ENCODE measurements at places on chromosomes 1 and 21. TPM values are rescaled to one million over a fixed set of nuclear protein-coding genes. Genes with fewer than 3 reads are reported as not detected.

- peaks cover 51% of the 10 kb centered on the region for H3K27me3 ChIP-seq
- peaks cover 4% of the 10 kb centered on the region for H3K36me3 ChIP-seq
- DNase-seq = no peak
- H3K27ac ChIP-seq = no peak overlapping the region
These were observed 294.0 kb upstream of the C1orf87 start for GRCh38 chr1:60367532-60367931.

DNA sequence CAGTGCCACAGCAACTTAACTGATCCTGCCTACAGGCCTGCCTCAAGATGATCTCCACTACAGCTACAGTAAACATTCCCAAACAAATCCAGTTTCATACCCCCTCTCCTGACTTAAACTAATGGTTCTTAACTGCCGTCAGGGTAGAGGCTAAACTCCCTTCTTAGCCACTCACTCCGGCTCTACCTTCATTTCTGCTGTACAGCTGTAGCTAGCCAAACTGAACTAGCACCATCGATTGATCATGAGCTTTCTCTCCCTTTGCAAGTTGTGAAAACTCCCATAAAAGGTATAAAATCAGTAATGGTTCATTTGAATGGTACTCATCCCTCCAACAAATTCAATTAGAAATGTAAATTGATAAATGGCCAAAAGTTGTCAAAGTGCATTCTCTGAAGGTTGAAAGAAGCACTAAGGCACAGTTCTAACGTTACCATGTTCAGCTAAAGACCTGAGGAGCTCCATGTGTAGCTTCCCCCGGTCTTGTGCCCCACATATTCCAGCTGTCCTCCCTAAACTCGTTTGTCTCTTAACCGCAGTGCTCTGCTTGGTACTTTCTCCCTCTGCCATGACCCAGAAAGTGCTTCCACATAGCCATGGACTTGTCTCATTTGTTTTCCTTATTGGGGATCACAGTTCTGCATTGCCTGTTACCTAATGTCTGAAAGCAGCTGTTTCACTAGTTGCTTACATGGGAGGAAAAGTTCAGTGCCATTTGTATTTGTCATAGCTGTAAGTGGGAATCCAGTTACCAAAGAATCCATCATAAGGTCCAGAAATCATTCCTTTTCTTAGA lies 49.8 kb downstream of the DHX9 start:
- H3K27ac ChIP-seq = peak overlapping the region; percentile 83
- DNase-seq = no peak
- peaks cover 39% of the 10 kb centered on the region for H3K36me3 ChIP-seq

- no peak for DNase-seq
- H3K27ac ChIP-seq = no peak overlapping the region
- H3K27me3 ChIP-seq = no peaks in the 10 kb centered on the region
- no peaks in the 10 kb centered on the region for H3K4me1 ChIP-seq
- H3K36me3 ChIP-seq = peaks cover 37% of the 10 kb centered on the region
These were observed 40.6 kb downstream of the ERI3 start for GRCh38 chr1:44314452-44314851.

DNA sequence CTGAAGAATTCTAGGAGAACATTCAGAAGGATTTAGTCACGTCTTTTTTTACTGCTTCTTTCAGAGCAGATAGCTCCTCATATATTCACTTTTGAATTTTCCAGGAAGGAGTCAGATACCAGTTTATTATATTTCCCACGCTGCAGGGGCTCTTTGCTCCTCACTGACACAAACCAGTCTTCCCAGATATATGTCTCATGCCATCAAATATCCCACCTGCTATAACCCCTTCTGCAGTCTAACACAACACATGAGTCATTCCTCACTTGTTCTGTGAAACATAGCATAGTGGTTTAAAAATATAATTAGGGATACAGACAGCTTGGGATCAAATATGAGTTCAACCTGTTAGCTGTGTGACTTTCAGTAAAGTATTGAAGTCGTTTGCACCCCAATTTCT lies 251.7 kb upstream of the DPYD start:
- no peak overlapping the region for H3K27ac ChIP-seq
- peaks cover 9% of the 10 kb centered on the region for H3K4me1 ChIP-seq
- no peak for DNase-seq
- H3K36me3 ChIP-seq = no peaks in the 10 kb centered on the region
- H3K4me3 ChIP-seq = no peak overlapping the region
- H3K27me3 ChIP-seq = no peaks in the 10 kb centered on the region

DNA sequence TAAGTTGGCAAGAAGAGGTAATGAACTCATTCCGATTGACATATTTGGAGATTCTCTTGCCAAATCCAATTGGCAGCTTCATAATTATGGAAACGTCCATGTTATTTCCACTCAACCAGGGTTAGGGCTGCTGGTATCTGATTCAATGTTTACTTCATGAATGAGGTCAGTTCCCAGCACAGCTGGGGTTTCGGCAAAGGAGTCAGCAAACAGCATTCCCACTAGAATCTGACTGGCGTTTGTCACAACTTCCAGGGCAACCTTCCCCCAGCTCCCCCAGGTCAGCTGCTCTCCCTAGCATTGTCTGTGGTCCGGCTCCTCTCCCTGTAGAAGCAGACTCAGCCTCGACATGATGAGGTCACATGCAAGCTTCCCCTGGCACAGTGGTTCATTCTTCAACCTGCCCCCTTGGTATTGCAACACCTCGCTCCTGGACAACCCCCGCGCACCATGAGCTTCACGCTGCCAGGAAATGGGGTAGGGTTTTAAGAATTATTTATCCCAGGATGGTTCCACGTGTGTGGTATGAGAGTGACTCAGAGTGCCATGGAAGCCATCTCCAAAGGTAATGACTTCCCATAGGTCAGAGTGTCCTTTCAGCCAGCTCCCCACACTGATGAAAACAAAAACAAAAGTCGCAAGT lies 100.7 kb upstream of the SLC25A33 start:
- DNase-seq = no peak
- no peak overlapping the region for H3K4me3 ChIP-seq
- no peaks in the 10 kb centered on the region for H3K36me3 ChIP-seq

DNA sequence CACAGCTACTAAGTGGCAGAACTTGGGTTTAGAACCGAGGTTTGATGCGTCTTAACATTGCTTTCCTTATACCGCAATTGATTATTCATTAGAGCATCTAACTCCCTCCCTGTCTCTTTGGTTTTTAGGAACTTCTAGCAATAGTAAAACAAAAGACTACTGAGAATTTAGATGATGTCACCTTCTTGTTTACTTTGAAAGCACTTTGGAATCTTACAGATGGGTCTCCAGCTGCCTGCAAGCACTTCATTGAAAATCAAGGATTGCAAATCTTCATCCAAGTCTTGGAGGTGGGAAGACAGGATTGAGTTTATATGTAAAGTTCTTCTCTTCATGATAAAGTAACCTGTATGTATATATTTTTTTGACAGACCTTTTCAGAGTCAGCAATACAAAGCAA lies 35.0 kb downstream of the ZYG11A start:
- H3K36me3 ChIP-seq = no peaks in the 10 kb centered on the region
- no peak overlapping the region for H3K27ac ChIP-seq
- no peaks in the 10 kb centered on the region for H3K27me3 ChIP-seq
- H3K4me1 ChIP-seq = no peaks in the 10 kb centered on the region
- no peak overlapping the region for H3K4me3 ChIP-seq

- peak; percentile 63 for DNase-seq
- H3K36me3 ChIP-seq = no peaks in the 10 kb centered on the region
- peaks cover 11% of the 10 kb centered on the region for H3K4me1 ChIP-seq
- no peak overlapping the region for H3K4me3 ChIP-seq
These were observed 42.8 kb upstream of the DMBX1 start for GRCh38 chr1:46446646-46447498.

GRCh38 chr1:25806418-25806817 lies 6.4 kb downstream of the SELENON start:
- H3K27me3 ChIP-seq = no peaks in the 10 kb centered on the region
- no peak for DNase-seq
- peaks cover 9% of the 10 kb centered on the region for H3K36me3 ChIP-seq
- no peak overlapping the region for H3K4me3 ChIP-seq
- no peak overlapping the region for H3K27ac ChIP-seq

- H3K27me3 ChIP-seq = no peaks in the 10 kb centered on the region
- H3K36me3 ChIP-seq = peaks cover 19% of the 10 kb centered on the region
- peaks cover 41% of the 10 kb centered on the region for H3K4me1 ChIP-seq
- peak; percentile 92 for DNase-seq
- H3K27ac ChIP-seq = peak overlapping the region; percentile 86
- peak overlapping the region; percentile 88 for H3K4me3 ChIP-seq
These were observed 1.1 kb downstream of the STMN1 start for GRCh38 chr1:25904943-25905679.

DNA sequence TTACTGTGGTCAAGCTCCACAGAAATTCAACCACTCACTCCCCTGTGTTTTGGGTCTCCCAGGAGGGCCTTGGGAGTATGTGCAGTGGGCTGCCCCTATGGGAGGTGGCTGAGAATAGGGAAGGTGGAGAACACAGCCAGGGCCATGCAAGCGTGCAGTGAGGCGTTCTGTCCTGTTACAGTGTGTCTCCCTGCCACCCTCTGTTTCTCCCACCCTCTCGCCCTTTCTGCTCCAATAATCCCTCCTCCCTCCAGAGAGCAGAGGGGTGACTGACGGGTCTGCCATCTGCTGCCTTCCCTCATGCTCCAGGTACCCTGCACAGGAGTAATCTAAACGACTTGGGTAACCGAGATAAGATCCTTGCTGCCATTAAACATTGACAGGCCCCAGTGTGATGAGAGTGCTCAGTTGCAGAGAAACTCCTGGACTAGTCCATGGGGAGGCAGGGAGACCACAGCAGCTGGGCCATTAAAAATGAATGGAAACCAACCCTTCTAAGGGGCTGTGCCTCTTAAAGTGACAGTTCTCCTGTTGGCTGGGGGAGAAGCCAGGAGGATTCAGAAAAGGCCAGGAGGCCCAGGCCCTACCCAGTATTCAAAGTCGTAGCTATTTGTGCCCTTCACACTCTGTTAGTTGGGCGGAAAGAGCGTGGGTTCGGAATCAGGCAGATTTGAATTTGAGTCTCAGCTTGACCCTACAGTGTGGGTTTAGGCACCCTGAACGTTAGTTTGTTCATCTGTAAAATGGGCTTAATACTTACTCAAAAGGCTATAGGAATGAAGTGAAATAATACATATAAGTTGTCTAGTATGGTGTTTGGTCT lies 22.4 kb upstream of the BTG2 start:
- H3K4me3 ChIP-seq = no peak overlapping the region
- H3K27me3 ChIP-seq = no peaks in the 10 kb centered on the region
- H3K27ac ChIP-seq = peak overlapping the region; percentile 73
- no peak for DNase-seq
- H3K4me1 ChIP-seq = peaks cover 46% of the 10 kb centered on the region

DNA sequence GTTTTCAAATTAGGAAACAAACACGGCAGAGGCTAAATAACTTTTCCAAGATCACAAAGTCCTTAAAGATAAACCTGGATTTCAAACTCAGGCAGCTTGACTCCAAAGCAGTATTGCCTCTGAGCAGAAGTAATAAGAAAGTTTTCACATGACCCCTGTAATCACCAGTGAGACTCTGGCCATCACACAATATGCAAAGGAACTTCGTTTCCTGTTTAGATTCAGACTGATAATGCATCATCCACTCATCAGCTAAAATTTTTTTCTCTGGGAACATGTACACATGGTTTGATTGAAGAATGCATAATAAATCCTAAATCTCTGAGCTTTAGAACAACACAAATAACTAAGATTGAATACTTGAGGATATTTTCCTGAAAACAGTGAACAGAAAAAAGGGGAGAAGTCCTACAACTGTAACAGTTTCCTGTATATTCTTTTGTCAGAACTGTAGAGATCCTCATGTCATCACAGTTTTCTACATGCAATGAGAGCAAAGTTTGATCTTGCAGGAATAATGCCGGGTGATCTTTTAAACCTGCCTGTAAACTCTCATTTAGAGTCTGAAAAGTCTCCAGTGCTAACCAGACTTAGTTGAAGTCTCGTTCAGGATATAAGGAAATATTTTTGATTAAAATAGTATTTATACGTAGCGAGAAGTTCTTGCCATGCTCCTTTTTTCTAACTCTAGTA lies 225.3 kb downstream of the SPATA17 start:
- no peaks in the 10 kb centered on the region for H3K36me3 ChIP-seq
- no peak overlapping the region for H3K4me3 ChIP-seq
- H3K27ac ChIP-seq = no peak overlapping the region
- no peak for DNase-seq
- no peaks in the 10 kb centered on the region for H3K27me3 ChIP-seq
- peaks cover 15% of the 10 kb centered on the region for H3K4me1 ChIP-seq

DNA sequence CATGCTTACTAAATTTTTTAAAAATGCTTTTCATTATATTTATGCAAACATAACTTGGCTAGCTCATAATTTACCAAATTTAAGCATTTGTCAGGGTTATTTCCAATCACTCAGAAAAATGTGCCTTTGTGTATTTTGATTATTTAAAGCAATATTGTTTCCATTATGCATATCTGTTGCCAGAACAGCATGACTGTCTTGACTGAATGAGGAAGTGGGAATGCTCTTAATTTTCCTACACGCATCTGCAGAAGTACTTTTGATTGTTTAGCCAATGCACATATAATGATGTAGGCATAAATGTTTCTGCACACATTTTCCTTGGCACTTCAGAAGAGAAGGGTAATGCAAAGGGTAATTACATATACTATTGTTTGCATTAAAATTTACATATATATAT lies 92.5 kb upstream of the ADGRL2 start:
- no peak overlapping the region for H3K4me3 ChIP-seq
- peaks cover 34% of the 10 kb centered on the region for H3K4me1 ChIP-seq
- no peak overlapping the region for H3K27ac ChIP-seq

DNA sequence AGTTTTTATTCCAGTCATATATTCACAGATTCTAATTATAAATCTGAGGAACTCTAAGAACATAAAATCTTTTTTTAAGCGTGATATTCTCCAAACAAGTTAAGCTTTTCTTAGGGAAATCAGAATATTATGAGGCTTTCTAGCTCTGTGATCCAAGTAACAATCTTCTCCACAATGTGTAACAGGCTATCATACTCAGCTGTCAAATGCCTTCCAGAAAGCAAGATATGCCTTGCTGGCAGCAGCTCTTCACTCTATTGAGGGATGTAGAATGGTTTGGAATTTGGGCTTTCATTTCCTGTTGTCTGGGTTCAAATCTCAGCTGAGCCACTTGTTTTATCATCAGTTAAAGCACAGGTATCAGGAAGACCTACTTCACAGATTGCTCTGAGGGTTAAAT lies 446.5 kb downstream of the PTBP2 start:
- H3K4me1 ChIP-seq = no peaks in the 10 kb centered on the region
- no peak overlapping the region for H3K27ac ChIP-seq
- H3K4me3 ChIP-seq = no peak overlapping the region
- H3K36me3 ChIP-seq = no peaks in the 10 kb centered on the region
- peaks cover 5% of the 10 kb centered on the region for H3K27me3 ChIP-seq
- DNase-seq = no peak

GRCh38 chr1:91741301-91741700 lies 144.7 kb downstream of the TGFBR3 start:
- DNase-seq = no peak
- no peak overlapping the region for H3K4me3 ChIP-seq
- H3K4me1 ChIP-seq = peaks cover 41% of the 10 kb centered on the region
- H3K27ac ChIP-seq = no peak overlapping the region
- peaks cover 10% of the 10 kb centered on the region for H3K36me3 ChIP-seq
- no peaks in the 10 kb centered on the region for H3K27me3 ChIP-seq

- H3K4me3 ChIP-seq = no peak overlapping the region
- H3K4me1 ChIP-seq = peaks cover 4% of the 10 kb centered on the region
- no peak for DNase-seq
- no peak overlapping the region for H3K27ac ChIP-seq
These were observed 1223.9 kb downstream of the BRINP3 start for GRCh38 chr1:189253601-189254350.

GNAT2 gene
- not detected for total RNA-seq

LENEP gene
- 1.3 TPM for total RNA-seq

RXRG gene
- total RNA-seq = 1.0 TPM

IFNLR1 gene
- total RNA-seq = 13.0 TPM

NBPF1 gene
- total RNA-seq = 86.3 TPM

ARHGAP30 gene
- total RNA-seq = 1.4 TPM

LRRC53 gene
- not detected for total RNA-seq

ATP6V1G3 gene
- total RNA-seq = not detected

SCMH1 gene
- 58.8 TPM for total RNA-seq

OLFML2B gene
- total RNA-seq = 4.8 TPM

PLA2G2F gene
- not detected for total RNA-seq
